Right renal pelvis (tissue), 4 donors: ENCODE measurements at places on chromosomes 3 and 15.

DNA sequence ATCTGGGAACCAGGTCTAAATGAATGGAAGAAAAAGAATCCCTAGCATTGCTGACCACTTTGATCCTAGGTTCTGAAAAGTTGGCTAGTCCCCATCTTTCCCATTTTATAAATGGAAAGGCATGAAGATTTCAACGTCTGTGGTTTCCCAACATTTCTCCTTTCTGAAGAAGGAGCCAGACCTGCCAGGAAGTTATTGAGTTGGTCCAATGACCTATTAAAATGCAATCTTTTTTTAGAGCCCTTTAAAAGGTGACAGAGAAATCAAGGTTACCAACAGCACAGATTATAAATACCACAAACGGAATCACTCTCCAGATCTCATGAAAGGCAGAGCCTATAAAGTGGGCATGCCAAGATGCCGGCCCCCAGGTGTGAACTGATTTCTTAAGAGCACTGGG, 505.6 kb upstream of the THBS1 start:
- DNase-seq: no peak

- no peak for DNase-seq
These were observed 82.3 kb downstream of the RBPMS2 start for GRCh38 chr15:64693134-64693533.

DNA sequence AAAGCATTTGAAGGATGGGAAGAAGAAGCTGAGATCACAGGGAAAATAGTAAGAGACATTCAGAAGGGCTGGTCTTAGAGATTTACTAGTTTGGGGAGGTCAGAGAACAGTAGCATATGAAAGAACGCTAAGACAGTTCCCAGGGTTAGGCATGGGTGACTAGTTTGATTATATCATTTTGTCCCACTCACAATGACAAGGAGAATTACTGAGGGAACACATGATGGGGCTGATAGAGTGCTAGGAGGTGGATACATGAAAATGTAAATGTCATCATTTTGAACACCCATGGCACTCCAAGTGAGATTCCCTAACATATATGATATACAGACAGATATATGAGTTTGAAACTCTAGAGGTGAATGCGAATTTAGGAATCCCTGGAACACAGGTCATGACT, 9.3 kb upstream of the TARS3 start:
- DNase-seq: no peak

- no peak for DNase-seq
These were observed 49.5 kb downstream of the SMAD6 start for GRCh38 chr15:66751579-66751978.

- DNase-seq: no peak
These were observed 67.4 kb upstream of the RNU6-1 start for GRCh38 chr15:67907184-67907723.

GRCh38 chr3:188531210-188531609, 377.3 kb downstream of the LPP start:
- DNase-seq: no peak

GRCh38 chr15:68677996-68678395, 99.2 kb downstream of the CORO2B start:
- DNase-seq: no peak
